Gastroesophageal sphincter (tissue), 4 donors: ENCODE measurements at places on chromosomes 6 and 20. TPM values are rescaled to one million over a fixed set of nuclear protein-coding genes. Genes with fewer than 3 reads are reported as not detected.

SRMS gene
- total RNA-seq: not detected

ADTRP gene
- 0.67 TPM for total RNA-seq

SLC16A10 gene
- 4.7 TPM for total RNA-seq

ASCC3 gene
- 29.1 TPM for total RNA-seq

IPCEF1 gene
- 0.27 TPM for total RNA-seq

BPIFB2 gene
- 0.13 TPM for total RNA-seq

WDR27 gene
- total RNA-seq: 26.9 TPM

C6orf52 gene
- not detected for total RNA-seq

HLA-DQA2 gene
- not detected for total RNA-seq

SLC17A2 gene
- not detected for total RNA-seq

OTOR gene
- total RNA-seq: not detected

PLN gene
- 555 TPM for total RNA-seq

FNDC1 gene
- total RNA-seq: 9.9 TPM
